ENCODE measurements at places on chromosomes 4 and X.

- DNase-seq = no peak
Observed at GRCh38 chr4:159855731-159856130, 752.9 kb downstream of the RAPGEF2 start.

DNA sequence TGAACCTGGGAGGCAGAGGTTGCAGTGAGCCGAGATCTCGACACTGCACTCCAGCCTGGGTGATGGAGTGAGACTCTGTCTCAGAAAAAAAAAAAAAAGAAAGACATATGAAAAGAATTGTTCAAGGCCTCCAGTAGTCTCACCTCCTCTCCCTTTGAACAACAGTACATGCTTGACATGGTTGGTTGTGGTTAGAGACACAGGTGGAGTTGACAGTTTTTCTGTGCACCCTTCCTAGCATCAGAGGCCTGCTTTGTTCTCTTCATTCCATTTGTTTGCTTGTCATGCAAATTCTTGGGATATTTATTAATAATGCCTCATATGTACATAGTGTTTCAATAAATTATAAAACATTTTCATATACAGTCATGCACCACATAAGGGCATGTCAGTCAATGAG lies 18.3 kb upstream of the PDCL2 start:
- no peak for DNase-seq

DNA sequence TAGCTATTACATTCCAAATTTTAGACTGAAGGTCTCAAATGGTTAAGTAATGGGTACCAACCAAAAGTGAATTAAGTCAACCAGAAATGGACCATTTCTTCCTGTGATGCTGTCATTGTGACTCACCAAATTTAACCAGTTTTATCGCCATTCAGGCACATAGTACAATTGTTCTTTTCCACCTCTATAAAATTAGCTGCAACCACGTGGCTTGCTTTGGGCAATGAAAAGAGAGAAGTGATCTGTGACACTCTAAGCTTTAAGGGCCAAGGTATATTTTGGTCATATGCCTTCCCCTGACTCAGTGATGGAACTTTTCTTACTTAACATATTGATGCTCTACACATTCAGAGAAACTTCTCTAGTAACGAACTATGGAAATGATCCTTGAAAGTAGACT lies 20.3 kb upstream of the PHF8 start:
- DNase-seq = no peak

DNA sequence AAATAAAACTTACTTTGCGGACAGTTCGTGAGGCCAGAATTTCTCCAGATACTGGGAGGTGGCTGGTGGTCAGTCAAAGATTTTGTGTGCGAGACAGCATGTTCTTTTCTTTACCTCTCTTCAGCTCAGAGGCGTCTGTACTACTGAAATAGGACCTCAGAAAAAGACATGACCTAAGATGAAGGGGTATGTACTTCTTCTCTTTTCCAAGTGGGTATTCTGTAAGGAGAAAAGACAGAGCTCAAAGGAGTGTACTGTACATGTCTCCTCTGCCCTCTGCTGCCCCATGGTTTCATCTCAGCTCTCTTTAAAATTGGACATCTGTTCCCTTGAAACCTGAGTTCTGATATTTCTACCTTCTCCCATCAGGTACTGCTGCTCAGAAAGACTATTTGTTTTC lies 38.1 kb downstream of the SEPTIN11 start:
- DNase-seq = no peak

DNA sequence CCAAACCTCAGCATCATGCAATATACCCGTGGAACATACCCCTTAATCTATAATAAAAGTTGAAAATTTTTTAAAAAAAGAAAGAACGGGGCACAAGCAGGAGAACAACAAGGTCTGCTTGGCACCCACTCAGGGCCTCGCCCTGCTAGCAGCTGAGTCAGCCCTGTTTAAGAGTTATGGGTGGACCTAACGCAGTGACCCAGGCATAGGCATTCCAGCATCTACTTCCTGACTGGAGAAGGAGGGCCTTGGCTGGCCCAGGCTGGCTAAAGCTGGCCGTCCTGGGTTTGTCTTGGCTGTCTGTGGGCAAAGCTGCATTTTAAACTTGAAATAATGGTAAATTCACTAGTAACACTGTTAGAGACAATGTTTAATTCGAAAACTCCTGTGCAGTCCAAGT lies 236.7 kb upstream of the PGRMC2 start:
- DNase-seq = no peak

DNA sequence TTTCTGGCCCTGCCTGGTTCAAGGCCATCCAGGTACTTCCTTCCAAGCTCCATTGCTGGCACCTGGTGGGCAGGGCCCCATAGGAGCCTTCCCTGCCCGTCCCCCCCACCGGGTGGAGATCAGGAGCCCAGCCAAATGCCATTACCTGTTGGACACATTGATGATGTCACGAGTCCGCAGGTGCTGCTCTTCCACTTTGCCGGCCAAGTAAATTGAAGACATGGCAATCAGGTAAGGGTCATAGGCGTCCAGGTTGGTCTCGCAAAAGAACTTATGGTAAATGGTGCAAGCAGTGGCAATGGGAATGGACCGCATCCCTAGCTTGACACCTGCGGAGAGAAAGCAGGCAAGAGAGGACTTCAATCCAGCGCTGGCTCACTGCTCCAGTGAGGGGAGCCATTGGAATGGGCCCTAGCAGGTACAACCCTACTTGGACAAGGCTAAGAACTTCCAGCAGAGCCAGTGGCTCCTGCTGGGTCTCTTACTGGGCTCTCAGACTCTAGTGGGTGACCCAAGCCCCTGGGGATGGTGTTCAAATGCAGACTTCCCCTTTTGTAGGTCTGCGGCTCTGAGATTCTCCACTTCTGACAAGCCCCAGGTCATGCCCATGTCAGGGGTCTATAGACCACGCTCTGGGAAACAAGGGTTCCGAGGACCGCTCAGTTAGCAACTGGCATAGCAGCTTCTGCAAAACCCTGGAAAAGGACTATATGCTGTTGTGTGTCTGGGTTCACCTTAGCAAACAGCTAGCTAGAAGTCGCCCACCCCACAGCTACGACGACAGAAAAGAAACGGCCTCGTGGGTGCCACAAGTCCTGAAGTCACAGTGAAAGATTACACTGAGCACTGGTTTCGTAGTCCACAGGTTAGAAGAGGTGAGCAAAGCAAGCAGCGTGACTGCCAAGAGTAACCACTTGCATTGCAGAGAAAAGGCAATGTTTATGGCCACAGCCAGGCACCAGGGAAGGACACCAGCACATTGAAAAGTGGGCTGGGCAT lies 2.8 kb downstream of the CCNQ start:
- no peak for DNase-seq

DNA sequence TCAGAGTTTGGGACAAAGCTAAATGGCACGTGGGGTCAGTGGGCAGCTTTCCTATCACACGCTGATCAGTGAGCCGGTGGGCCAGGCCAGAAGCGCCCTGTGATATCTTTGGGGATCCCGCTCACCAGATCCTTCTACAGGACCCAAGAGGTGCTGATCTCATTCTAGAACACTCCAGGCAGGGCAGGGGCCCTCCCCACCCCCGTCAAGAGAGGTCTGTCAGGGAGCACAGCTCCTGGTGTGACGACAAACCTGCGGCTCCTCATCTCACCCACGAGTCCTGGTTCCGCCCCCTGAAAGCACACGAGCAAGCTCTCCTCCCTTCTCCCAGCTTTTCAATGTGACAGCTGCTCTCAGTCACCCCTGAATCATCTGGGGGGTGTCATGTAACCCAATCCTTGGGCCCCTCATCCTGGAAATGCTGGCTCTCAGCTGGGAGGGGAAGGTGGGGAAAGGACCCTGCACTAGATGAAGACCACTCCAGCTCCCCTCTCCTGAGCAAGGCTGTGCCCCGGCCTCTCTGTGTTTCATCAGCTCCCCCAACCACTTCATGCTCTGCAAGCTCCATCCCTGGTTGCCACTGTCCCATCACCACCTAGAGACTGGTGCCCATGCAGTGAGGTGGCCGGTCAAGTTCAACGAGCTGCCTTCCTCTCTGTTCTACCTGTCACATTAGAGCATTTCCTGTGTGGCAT lies 4.6 kb downstream of the HCFC1 start:
- no peak for DNase-seq

DNA sequence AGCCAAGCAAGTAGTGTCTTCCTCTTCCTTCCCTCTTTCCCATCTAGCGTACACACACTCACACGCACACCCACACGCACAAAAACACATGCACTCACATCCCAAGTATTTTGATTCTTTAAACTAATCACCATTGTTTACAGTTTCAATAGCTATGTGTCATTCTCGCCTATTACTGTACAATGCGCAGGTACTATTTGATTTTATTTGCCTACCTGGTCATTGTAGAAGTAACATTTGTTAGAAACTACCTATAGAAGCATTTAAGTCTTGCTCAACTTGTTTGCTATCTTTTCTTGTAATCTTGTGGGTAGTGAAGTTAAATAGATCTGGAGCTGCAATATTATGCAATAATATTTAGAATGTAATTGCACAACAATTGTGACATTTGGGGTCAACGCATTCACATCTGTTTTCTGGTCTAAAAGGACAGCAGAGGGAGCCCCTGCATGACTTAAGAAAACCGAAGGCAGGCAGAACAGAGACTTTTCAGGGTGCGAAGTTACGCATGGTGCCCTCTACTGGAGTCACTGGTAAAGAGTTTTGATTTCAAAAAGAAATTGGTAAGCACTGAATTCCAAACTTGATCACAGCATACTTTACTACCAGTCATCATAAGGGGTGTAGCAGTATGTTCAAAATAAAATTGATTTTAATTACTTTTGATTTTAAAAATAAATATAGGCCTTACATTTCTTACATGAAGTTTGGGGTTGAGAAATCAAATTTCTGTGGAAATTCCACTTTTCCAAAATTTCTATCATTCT lies 503.3 kb upstream of the FAM241A start:
- no peak for DNase-seq

GRCh38 chrX:101619364-101619763 lies 1.6 kb upstream of the ARMCX6 start:
- no peak for DNase-seq

DNA sequence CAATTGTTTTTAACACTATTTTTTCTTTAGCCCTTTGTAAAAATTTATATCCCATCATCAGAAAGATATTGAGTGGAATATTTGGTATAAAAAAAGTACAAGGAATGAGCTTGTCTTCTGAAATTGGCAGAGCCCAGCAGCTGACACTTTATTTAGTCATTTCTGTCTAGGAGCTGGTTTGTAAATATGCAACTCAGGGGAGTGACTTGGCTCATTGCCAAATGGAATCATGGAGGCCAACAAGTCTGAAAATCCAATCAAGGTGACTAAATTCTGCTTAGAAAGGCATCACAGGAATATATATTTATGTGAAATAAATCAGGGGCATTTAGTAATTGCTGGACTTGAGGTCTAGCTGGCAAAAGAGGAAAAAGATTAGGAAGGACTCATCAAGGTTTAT lies 74.4 kb downstream of the OTC start:
- DNase-seq = no peak

DNA sequence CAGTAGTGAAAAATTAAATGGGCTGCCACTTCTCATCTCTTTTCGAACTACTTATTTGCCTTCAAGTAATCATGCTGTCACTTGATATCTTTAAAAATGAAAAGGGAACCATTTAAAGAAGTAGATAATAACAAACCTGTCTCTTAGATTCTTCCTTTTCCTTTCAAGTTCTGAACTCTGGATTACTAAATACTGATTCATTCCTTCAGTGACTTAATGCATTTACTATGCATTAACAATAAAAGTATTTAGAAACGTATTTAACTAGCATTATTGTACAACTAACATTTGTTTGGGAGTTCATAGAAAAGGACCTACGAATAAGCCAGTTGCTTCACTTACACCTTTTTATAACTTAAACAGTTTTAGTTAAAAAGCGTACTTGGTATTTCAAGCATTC lies 61.1 kb upstream of the RAB33B start:
- no peak for DNase-seq

- no peak for DNase-seq
Observed at GRCh38 chrX:150213481-150214030, 149.6 kb upstream of the MAMLD1 start.

- no peak for DNase-seq
Observed at GRCh38 chrX:154490021-154490413, 412 bp downstream of the SLC10A3 start.

DNA sequence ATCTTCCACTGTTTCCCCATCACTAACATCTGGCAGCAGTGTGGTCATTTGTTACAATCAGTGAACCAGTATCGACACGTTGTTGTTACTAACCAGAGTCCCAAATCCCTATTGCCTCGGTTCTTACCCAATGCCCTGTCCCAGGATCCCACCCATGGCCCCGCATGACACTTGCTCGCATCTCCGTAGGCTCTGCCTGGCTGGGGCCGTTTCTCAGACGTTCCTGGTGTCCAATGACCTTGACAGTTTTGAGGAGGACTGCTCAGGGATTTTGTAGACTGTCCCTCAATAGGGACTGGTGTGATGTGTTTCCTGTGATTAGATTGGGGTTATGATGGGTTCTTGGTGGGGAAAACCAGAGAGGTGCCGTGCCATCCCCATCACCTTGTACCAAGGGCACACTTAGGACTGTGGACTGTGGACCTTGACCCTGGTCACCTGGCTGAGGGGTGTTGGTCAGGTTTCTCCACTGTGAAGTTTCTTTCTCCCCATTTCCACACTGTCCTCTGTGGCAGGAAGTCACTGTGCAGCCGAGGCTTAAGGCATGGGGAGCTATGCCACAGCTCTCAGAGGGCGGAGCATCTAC lies 108.4 kb downstream of the ADRA2C start:
- DNase-seq = no peak

- DNase-seq = no peak
Observed at GRCh38 chrX:46072372-46072771, 472.8 kb downstream of the ZNF674 start.

DNA sequence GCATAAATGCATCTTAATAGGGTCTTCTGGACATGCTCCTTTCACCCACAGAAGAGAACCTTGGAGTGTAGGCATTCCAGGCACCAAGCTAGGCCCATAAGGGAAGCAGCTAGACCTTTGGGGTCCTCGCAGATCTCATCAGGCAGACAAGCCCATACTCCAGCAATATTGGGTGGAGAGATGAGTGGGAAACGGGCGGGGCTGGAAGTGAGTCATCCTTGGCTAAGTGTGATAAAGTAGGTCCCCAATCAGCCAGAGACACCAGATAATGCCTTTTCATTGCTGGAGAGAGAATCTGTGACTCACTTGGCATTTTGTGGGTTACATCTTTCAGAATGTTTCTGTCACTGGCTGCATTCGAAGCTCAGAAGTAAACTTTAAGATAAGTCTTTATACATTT lies 133.3 kb upstream of the MBNL3 start:
- DNase-seq = peak; percentile 10

GRCh38 chr4:147735413-147736301 lies 3.8 kb downstream of the ARHGAP10 start:
- DNase-seq = no peak

GRCh38 chr4:8847331-8847730 lies 24.3 kb downstream of the HMX1 start:
- DNase-seq = no peak

GRCh38 chr4:67575232-67576058 lies 16.9 kb downstream of the STAP1 start:
- no peak for DNase-seq

GRCh38 chr4:79199743-79200142 lies 126.1 kb downstream of the NAA11 start:
- no peak for DNase-seq

GRCh38 chrX:149628280-149628679 lies 3.3 kb downstream of the TMEM185A start:
- DNase-seq = no peak

All from H54 (cell line).